ENCODE measurements at places on chromosomes 3 and 15.

DNA sequence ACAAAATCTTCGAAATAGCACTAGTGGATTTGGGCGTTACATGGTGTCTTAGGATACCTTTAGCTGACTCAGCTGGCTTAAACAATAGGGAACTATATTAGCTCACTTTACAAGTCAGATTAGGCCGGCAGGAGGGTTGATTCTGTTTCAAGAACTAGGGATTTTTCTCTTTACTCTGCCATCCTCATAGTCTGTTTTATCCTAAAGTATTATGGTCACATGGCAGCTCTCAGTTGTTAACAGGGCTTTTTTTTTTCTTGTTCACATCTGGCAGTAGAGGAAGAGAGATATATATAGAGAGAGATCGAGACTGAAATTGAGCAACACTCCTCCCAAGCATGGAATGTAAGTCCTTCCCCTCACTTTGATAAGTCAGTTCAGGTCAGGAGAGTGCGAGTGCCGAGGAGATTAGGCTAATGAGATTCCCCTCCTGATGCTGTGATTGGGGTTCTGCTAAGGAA lies 32.9 kb downstream of the CHP1 start:
- no peak for DNase-seq

DNA sequence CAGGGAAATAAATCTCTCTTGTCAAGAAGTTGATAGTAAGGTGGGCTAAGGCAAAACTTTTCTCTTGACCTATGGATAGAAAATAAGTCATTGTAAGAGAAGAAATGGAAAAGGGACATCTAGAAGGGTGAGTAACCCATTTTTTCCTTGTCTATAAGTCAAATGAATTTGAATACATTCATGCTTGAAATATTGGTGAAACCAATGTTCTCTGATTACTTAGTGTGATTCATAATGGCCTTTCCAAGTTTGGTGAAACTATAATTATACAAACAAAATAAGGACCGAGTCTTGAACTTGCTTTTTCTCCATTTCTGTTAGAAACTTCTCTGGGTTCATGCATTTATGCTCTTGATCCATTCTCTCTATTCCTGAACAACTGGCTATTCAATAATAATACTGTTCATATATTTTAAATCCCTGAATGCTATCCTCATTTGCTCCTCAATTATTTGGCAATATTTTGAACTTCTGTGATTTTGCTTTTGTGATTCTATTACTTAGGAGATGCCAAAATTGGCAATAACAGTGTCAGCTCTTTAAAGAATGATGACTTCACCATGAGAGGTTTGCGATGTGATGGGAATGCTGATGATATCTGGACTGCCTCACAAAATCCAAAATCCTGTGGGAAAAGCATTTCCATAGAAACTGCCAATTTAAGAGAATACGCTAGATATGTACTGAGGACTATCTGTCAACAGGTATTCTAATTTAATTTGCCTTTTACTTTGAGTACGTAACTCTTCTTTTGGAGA lies 12.3 kb downstream of the P2RY12 start:
- no peak for DNase-seq

GRCh38 chr3:160245261-160245800 lies 20.1 kb downstream of the C3orf80 start:
- no peak for DNase-seq

DNA sequence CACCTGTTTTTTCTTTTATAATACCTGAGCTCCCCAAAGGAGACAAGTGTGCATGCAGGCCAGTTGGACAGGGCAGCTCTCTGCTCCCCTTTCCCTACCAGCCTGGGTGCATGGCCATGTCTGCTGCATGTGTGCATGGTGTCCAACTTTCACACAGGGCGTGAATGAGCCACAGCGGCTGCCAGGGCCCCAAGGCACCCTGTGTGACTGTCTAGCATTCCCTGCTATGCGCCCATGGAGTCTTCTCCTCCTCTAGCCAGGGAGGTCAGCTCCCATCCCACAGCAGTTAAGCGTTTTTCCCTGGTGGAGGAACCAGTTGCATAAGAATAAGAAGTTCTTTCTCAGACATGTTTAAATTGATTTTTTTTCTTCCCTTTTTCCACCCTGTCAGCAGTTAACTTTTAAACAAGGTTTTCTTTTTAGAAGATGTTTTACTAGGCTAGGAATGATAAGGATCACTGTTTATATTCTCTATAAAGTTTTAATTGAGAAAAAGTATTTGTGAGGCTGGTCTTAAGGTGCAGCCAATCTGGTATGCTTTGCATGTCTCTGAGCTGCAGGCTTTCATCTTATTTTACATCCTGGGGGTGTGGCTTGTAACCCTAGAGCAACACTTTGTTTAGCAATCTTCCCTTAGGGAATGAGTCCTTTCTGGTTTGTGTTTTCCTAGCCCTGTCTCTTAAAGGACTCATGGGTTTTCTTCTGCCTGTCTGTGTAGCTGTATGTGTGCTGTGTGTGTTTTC lies 20.5 kb upstream of the OR5H1 start:
- no peak for DNase-seq

DNA sequence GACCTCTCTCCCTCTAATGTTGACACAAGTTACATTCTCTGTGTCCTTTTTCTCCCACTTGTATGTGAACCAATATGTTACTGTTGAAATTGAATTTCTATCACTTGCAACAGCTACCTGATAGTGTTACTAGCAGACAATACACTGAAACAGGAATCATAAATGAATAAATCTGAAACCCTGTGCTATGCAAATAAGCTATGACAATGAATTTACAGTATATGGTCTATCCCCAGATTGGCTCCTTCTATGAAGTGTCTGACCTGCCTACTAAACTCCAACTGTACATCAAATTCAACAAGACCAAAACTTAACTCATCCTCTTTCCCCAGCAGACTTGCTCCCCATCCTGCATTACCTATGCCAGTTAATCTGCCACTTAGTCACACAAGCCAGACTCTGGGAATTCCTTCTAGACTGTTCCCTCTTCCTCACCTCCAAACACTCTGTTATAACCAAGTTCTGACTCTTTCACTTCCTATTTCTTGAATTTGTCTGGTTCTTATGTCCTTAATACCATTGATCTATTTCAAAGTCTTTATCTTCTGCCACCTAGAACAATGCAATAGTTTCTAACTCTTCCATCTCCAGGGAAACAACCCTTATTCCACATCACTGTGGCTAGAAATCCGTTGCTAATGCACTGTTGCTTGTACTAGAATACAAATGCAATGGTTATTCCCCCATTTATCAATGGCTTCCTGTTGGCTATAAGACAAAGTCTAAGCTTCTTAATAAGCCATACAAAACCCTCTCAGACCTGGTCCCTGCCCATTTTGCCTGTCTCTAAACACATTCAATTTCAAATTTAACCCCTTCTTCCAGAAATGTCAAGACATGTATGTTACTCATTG lies 13.4 kb upstream of the ZNF639 start:
- no peak for DNase-seq

DNA sequence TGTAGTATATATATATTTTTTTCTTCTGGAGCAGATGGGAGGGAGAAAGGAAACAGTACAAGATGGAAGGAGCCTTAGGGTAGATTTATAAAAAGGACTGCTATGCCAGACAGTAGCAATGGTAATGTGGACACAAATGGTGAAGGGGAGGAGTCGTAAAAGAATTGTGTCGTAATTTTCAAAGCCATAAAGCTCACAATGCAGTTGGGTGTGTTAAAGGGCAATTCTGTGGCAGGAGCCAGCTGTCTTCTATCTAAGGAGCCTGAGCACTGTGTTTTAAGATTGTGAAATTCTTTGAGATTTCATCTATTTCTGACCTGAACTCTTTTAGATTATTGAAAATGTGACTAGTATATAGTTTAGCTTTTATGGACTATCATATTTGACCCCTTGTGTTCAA lies 58.9 kb downstream of the CNOT10 start:
- no peak for DNase-seq

GRCh38 chr15:100308213-100308600 lies 33.6 kb downstream of the ADAMTS17 start:
- DNase-seq = no peak

- DNase-seq = peak; percentile 54
Observed at GRCh38 chr3:185733980-185734724, 90.7 kb downstream of the IGF2BP2 start.

GRCh38 chr15:75104804-75105557 lies 81.6 kb downstream of the PPCDC start:
- DNase-seq = peak; percentile 60

DNA sequence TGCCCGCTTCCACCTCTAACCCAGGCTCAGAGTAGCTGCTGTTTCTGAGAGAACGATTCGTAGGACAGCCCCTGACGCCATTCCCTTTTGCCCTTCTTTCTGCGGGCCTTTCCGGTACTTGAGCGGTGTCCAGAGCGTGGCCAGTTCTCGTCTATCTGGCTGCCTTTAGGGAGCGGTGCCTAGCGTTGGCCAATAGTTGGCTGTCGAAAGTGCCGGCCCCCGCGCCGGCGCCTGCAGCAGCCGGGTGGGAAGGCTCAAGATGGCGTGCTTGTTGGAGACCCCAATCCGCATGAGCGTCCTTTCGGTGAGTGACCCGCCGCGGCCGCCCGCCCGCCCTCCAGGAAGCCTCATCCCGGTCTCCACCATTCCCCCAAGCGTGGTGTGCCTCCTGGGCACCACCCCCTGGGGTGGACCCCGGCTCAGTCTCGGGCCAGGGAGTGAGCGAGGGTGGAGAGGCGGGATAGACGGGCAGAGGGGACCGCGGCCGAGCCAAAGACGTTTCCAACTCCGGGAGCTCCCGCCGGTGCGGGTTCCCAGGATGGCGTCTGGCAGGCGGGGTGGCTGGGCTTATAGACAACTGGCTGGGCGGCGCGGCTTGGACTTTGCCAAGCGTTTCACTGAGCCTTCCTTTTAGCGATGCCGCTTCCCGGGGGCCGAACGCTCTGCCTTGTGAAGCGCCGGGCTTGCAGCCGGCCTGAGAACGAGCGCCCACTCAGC lies at the start of gene ARMC8:
Gene ARMC8, plus strand, starts transcription at position 6 of the 717 bp plus-strand sequence. Its CDS starts 254 bp downstream, at position 260.
- no peak for DNase-seq

GRCh38 chr3:11450015-11450414 lies 177.8 kb downstream of the ATG7 start:
- no peak for DNase-seq

GRCh38 chr3:50594253-50594785 lies 17.3 kb downstream of the CISH start:
- no peak for DNase-seq

DNA sequence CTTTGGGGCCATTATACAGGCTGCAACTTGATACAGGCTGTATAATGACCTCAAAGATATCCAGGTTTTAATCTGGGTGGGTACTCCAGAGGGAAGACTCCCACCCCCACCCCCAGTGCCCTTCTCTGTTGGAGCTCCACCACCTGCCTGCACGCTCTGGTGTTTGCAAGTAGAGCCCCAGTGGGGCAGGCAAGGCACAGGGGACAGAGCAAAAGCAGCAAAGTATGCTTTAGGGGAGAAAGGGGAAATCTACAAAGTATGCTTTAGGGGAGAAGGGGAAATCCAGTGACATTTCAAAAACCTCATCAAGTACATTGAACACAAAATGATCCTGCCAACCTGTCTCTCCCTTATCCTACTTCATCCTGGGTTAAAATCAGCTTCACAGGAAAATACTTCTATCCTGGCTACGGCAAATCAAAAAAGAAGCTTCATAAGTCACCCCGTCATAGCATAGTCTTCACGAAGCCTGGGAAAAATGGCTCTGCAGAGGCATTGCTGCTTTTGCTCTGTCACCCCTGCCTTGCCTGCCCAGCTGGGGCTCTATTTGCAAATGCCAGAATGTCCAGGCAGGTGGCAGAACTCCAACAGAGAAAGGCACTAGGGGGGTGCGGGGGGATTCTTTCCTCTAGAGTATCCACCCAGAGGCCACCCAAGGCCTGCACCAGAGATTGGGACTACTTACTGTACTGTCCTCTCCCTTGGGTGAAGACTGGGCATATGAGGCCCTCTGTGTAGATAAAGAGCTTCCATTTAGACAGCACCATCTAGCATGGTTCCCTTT lies 60.9 kb upstream of the ATP11B start:
- DNase-seq = no peak

DNA sequence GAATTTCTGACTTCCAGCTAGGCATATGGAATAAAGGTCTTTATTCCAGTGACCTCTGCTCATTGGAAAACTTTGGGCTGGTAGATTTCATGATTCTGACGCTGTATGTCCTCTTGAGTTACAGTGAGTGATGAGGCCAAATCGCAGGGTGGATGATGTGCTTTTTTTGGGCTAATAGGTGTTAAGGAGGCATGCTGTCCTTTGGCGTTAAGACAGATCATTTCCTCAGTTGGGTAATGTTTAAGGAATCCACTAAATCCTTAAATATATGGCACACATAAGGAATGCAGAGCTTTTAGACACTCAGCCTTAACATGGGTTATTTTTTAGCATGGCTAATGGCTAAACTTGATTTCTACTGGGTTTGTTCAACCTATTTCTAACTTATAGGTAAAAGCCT lies 87.9 kb downstream of the LPP start:
- DNase-seq = no peak

GRCh38 chr3:101574388-101575112 lies 570 bp downstream of the PCNP start:
- DNase-seq = peak; percentile 12

GRCh38 chr3:189567766-189568420 lies 63.3 kb upstream of the TP63 start:
- no peak for DNase-seq

- peak; percentile 85 for DNase-seq
Observed at GRCh38 chr15:101156509-101157159, 95.2 kb downstream of the CHSY1 start.

DNA sequence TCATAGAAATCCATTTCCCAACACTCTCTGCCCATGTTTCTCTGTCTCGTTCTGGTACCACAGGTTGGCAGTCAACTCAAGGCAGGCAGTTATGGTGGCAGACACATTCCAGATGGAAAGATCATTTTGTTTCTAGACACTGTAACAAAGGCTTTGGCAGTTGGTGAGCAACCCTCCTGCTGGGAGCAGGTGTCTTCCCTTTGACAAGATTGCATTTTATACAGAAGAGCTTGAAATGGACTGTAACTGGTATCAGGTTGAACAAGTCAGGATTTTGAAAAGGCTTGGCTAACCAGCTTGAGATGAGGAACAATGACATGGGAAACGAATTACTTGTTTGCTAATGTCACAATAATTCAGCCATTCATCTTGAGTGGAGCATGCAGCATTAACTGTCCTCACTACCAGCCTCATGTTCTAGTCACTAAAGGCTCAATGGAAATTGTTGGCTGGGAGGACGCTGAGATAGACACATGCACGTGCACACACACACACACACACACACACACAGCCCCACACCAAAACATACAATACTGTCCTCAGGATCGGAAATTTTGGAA lies 170.0 kb downstream of the SEMA6D start:
- DNase-seq = no peak

GRCh38 chr15:79779746-79780145 lies 117.1 kb downstream of the MTHFS start:
- no peak for DNase-seq

GRCh38 chr15:47866446-47866845 lies 149.1 kb downstream of the SEMA6D start:
- DNase-seq = no peak

- DNase-seq = no peak
Observed at GRCh38 chr3:30720586-30721313, 114.3 kb downstream of the TGFBR2 start.

DNA sequence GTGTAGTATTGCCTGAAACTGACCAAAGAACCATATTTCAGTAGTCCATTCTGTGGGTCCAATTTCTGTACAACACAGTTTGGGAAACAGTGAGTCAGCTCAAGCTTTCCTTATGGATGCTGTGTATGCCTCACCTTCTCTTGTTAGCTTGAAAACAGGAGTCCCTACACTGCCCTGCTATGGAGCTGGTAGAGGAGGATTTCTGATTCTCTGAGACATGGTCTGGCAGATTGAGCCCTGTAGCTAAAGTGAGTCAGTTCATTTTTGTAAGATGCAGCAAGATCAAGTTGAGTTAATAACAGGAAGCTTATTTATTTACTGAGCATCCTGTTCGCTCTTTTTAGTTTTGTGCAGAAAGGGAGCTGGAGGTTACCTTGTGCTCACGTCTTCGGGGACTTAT lies 424.1 kb upstream of the RBMS3 start:
- no peak for DNase-seq
